Cerebellar nuclear complex (tissue), 1 donor: ENCODE measurements at places on chromosomes 11 and 22.

- no peak for DNase-seq
Observed at GRCh38 chr11:455566-456147, 5.6 kb downstream of the PTDSS2 start.

GRCh38 chr11:65425971-65426838, 3.6 kb downstream of the NEAT1 start:
- DNase-seq = no peak

GRCh38 chr11:33303541-33303940, 46.4 kb downstream of the HIPK3 start:
- DNase-seq = peak; percentile 19

GRCh38 chr11:119144825-119145486, 3.9 kb upstream of the ABCG4 start:
- no peak for DNase-seq

DNA sequence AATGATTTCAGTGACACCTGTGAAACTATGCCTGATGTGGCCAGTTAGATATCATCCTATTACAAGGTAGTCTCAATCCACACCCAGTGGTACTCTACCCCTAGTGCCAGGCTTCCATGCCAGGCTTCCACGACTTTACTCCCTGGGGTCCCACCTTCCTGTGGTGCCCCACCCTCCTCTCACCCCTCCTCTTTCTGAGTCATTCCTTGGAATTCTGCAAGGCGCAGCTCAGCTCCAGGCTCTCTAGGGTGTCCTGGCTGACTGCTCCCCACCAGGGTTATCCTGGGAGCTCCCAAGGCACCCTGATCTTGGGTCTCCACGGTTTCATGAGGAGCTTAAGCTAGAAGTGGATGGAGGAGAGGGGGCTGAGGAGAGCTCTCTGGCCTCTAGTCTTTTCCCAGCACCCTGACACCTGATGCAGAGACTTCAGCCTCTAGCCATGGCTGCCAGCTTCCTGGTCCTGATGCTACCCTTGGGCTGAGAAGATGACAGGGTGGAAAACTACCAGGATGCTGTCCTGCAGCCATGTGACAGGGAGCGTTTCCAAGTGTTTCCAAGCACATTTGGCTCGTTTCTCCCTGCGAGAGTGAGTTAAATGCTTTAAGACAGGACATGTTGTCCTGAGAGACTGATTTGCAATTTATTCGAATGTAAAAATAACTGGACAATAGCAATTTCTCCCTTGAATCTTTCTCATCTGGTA, 1461.2 kb downstream of the TBC1D22A start:
- DNase-seq = peak; percentile 95

- DNase-seq = no peak
Observed at GRCh38 chr11:66289548-66290329, 796 bp upstream of the YIF1A start.

DNA sequence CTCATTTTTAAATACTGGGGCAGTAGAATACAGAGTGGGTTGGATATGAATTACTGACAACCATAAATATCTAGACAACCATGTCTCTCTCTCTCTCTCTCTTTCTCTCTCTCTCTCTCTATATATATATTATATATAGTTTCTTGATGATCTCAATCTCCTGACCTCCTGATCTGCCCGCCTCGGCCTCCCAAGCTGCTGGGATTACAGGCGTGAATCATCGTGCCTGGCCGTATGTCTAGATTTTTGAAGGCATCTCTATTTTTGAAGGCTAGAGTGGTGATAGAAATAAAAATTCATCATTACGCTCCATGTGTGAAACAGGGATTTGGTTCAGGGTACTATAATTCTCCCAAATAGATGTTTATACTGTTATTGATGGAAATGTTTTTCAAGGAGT, 84.1 kb downstream of the DDX10 start:
- no peak for DNase-seq

- no peak for DNase-seq
Observed at GRCh38 chr11:121394785-121395184, 57.3 kb upstream of the SORL1 start.

DNA sequence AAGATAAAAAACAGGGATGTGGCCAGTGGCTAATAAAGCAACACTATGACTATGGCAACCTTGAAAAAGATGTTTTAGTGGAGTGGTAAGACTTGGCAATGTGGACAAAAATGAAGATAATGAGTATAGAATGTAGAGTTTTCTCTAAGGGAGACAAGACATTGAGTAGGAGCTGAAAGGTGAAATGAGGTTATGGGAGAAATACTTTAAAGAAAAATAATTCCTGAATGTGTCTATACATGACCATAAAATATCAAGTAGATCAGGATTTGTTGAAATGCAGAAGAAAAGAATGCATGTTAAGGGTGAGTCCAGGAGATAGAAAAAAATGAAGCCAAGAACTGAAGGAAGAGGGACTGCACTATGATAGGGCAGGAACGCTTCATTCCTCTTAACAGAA, 101.6 kb upstream of the CARD18 start:
- no peak for DNase-seq

DNA sequence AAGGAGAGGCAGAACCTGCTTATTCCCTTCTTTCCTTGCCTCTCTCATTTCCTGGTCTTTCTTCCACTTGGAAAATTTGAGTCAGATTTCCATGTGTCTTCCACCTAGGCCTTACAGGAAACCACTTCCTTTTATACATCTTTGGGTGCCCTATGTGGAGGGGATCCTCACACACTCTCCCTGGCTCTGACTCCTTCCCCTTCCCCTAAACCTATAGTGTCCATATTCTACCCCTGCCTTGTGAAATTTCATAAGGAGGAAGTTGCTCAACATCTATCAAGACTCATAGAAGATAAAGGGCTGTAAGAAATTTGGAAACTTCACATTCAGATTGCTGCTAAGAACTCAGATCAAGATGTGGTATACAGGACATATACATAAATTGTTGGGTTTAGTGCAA, 20.4 kb downstream of the TUG1 start:
- no peak for DNase-seq

- no peak for DNase-seq
Observed at GRCh38 chr22:24406322-24407277, 20.8 kb upstream of the ADORA2A start.

DNA sequence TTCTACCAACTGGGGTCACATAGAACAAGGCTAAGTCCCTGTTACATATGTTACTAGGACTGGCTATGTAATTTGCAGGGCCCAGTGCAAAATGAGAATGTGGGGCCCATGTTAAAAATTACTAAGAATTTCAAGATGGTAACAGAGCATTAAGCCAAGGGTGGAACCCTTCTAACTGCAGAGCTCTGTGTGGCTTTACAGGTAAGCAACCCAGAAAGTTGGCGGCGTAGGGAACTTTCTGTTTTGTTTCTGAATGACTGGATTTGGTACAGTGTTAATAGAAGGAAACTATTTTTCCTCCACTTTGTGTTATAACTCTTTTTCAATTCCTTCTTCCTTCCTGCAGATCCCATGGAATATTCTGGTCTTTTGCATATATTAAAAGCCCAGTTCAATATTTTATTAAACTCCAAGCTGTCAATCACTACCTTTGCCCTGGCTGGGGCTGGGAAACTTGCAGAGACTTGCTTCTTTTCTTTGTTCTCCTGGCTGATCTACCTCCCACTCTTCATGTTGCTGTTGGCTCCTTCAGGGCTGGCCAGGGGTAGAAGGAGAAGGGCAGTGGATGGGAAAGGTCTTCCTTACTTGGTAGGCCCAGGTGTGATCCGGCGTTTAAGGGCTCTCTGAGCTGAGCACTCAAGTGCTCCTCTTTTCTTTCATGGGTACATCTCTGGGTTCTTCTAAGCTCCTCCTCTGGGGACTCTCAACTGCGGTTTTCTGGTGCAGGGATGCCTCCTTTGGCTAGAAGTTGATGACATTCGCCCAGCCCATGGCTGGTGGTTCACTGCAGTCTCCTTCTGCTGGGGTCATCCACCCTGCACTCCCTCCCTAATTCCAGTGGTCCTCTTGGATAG, 67.7 kb downstream of the SNX19 start:
- no peak for DNase-seq

DNA sequence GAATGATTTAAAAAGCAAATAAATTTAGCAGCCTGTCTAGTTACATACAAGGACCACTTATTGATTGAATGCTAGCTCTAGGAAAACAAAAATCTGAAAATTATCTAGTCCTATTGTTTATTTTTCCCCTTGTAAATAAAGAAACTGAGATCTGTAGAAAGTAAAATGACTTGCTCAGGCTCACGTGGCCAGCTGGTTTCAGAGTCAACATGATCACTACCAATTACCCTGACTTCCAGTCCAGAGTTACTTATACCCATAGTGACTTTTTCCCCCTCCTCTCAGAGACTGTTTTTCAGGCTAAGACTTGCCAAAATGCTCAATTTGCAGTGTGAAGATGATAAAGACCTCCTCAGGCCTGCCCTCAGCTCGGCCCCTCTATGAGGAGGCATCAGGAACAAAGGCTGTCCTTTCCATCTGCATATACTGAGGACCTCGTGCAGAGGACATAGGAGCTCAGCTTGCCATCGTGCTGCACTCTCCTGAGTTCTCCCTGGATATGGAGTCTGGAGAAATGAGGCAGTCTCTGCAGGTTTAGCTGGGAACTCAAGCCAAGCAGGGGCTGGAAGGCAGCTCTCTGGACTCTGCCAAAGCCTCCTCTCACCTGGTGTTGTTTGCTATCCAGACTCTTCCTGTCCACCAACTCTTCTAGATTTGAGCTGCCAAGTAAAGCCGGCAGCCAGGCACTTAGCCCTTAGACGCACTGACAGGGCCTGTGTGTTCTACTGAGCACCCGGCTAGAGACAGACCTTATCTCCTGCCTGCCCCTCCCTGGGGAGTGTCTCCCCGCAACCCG, 883.3 kb downstream of the NTM start:
- DNase-seq = peak; percentile 89

DNA sequence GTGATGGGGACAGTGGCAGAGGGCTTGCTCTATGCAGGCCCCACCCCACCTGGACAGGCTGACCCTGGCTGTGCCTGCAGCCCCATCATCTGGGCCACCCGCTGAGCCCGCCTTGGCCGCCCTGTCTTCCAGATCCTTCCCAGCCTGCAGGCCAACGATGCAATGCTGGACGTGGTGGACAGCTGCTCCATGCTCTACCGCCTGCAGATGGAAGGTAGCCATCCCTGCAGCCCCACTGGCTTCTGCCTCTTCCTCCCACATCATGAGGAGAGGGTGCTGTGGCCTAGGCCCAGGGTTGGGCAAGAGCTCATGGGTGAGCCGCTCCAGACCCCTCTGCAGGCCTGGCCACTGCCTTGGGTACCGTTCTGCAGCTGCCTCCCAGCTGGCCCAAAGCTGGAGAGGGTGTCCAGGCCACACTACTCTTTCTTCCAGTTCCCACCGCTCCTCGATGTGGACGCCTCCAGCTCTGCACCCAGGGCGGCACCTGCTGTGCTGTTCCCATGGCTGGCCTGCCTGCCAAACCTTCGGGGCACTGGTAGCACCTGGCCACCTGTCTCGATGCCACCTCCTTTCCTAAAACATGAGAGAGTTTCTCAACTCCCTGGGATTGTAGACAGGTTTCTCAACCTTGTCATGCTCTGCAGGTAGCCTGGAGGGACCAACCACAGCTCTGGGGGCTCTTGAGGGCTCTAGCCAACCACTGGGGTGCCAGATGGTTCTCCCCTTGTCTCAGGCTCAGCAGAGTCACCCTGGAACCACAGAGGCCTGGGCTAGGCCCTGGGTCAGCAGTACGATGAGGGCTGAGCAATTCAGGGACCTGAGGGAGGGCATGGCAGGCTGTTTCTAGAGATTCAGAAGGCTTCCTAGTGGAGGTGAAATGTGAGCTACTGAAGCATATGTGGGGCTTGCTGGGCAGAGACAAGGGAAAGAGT, 9.5 kb upstream of the GTSE1 start:
- no peak for DNase-seq

GRCh38 chr11:121571506-121571905, 118.7 kb upstream of the SORL1-AS1 start:
- DNase-seq = no peak

GRCh38 chr11:16034074-16034473, 322.3 kb downstream of the SOX6 start:
- no peak for DNase-seq

DNA sequence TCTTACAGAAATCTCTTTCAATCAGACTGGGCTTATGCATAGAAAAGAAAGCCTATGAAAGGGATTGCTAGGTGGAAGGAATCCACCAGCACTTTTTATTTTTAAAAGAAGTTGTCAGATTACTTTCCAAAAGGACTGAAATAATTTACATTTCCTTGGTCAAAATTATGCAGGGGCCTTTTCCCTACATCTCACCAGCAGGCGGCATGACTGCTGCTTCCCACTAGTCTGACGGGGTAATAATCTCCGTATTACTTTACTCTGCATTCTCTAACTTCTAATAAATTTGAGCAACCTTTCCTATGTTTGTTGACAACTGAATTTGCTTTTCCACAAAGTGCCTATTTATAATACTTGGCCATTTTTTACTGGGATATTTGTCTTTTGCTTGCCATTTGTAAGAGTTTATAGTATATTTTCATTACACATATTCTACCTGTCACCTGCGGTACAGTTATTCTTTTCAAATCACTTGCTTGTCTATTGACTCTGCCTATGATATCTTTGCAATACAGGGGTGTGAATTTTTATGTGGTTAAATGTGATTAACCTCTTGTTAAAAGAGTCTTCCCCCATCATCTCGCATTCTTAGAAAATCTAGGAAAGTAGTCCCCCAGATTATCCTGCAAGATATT, 51.9 kb upstream of the USP47 start:
- no peak for DNase-seq

- DNase-seq = no peak
Observed at GRCh38 chr11:70367071-70367470, 31.3 kb upstream of the CTTN start.

- no peak for DNase-seq
Observed at GRCh38 chr22:49036513-49036912, 791.2 kb downstream of the BRD1 start.

- no peak for DNase-seq
Observed at GRCh38 chr22:50569896-50570535, 7.3 kb upstream of the SYCE3 start.

DNA sequence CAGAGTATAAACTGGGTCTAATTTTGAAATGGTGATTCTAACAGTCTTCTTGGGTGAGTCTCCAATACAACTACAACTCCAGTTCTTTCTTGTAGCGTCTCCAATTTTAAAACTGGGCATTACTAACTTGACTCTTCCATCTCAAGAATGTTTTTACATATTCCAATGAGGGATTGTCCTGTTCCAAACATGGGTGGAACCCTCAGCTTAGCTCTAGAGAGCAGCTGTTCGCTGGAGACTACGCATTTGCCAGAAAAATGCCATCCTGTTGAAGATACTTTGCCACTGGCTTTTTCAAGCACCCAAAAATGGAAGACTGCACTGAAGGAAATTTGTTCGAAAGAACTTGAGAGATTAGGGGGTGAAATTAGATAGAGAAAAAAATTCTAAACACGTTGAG, 870.0 kb downstream of the NTM start:
- DNase-seq = no peak
